ENCODE measurements at places on chromosomes 2 and 18.
A peak's percentile ranks its signal among the peaks of the same experiment; 100 is the strongest.

- DNase-seq = no peak
These were observed 38.2 kb downstream of the FHOD3 start for GRCh38 chr18:36335476-36336279.

GRCh38 chr18:9994701-9995235 lies 81.0 kb downstream of the VAPA start:
- no peak for DNase-seq

DNA sequence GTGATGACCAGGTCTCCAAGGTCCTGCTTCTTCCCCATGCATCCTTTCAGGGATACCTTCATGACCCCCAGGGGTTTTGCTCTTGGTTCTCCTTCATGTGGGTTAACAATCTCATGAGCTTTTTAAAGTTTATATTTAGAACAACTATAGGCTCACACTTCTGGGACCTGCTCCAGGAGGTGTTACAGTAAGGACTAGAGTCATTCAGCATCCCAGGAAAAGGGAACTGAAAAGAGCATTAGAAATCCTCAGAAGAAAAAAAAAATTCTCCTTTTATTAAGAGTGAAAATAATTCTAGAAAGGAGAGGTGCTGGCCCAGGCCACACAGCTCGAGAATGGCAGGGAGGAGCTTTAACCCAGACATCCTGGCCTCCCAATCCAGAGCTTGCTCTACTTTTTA lies 66.5 kb downstream of the SETBP1 start:
- DNase-seq = no peak

- DNase-seq = no peak
These were observed 529.1 kb downstream of the IRS1 start for GRCh38 chr2:226270285-226271058.

DNA sequence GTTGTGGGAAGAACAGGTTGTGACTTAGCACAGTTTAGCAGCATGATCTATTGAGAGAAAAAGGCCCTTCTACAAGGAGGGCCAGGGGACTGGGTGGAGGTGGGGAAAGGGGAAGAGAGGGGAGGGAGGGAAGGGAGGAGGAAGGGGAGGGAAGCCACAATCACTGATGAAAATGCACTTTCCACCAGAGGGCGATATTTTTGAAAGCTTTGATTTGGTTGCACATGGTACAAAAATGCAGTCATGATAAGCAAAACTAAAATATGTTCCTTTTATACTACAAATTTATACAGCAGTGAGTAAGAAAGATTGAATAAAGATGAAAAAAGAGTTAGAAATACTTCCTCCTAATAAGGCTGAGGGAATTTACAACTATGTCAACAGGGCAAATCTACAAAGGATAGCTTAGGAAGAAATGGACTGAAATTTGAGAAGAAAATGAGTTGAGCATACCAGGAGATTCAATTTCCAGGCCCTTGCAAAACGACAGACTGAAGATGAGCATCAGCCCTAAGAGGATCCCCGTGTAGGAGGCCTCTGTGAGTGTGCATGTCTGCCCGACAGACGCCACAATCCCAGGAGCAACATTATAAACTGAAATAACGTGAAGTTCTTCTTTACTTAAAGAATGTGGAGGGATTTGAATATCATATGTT lies 17.2 kb downstream of the SH3YL1 start:
- peak; percentile 21 for DNase-seq

DNA sequence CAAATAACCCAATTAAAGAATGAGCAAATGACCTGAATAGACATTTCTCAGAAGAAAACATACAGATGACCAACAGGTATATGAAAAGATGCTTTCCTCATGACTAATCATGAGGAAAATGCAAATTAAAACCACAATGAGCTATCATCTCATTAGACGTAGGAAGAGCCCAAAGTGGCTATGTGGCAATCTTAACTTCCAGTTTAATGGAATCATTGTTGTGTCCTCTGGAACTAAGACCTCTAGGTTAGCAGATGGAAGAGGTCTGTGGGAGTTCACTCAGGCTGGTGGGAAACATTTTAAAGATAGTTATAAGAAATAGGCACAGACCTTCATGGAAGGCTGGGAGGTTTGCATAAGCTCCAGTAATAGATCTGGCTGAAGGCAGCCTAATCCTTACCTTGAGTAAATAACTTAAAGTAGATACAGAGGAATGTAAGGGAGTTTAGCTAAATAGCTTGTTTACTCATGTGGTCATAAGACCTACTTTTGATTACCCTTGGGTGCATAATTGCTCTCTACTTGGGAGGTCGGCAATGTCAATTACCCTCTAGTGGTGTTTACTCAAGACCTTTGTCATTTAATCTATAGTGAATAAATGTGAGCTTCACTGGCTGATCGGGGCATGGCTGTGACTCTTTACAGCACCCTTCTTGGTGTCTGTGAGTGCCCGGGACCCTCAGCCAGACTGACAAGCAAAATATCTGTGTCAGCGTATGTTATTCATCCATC lies 119.0 kb downstream of the GULP1 start:
- DNase-seq = no peak

DNA sequence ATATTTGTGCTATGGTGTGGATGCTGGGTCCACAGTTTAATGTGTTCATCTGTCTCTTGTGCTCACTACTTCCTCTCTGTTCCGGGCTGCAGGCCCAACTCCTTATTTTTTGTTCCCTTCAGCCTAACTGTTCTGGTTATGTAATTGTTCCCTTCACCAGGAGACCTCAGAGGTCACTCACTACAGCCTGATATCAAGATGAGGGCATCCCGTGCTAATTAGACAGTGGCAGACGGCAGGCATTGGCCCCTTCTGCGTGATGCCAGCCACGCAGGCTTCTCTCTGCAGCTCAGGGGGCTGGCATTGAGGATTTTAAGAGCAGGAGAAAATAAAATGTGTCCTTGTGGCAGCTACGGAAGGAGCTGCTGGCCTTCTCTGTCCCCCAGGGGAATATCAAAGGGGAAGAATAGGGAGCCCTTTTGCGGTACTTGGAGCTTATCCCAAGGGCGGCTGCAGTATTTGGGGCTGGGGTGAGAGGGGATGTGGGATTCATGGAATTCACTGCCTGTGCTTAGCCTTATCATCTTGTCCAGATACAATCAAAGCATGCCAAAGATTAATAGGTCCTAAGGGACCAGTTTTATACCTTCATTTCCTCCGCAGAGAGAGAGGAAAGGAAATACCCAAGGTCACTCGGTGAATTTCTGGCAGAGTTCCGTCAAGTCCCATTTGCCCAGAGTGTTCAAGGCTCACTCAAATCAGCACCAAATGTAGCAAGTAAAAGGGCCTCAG lies 53.3 kb upstream of the TRIB2 start:
- DNase-seq = peak; percentile 19

DNA sequence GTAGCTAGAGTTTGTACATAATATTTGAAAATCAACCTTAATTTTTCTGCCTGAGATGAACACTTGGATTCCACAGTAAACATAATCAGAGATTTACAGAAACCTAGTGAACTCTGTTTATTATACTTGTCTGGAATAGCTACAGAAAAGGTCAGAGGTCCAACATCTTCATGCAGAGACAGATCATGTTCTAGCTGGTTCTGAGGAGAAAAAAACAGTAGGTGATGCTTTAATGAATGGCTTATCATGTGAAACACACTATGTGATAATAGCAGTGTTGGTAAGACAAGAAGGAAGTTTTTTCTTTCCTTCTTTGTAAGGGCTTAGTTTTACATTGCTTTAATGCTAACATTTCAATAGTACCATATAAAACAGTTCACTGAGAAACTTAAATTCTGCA lies 846.4 kb upstream of the ZEB2 start:
- DNase-seq = no peak

GRCh38 chr2:123614596-123614995 lies 410.5 kb upstream of the CNTNAP5 start:
- DNase-seq = no peak

DNA sequence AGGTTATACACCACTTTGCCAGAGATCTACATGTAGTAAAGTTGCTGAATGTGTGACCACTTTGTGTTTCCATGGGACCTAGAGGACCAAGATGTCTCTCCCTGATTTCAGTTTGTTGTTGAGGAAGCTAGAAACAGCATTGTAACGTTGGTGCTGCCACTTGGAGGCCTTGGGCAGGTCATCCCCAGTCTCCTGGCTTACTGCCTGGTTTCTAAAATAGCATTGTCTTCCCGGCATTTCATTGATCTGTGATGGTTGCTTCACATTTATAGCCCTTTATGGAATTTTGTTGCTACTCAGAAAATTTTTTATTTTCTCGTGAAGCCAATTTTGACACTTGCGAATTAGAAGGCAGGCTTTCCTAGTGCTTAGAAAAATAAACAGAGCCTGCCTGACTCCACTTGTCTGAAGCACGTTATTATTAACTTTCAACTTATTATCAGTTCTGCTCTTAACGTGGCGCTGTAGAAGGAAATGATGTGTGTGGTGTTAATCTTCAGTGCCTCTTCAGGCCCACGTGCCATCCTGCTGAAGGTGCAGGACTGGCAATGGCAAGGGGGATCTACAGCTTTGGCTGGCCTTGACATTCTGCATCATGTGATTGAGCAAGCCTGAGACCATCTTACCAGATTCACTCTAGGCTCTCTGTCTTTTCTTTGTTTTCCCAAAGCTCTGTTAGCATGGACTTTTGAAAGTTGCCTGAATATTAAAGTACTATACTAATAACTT lies 59.9 kb downstream of the INPP4A start:
- peak; percentile 41 for DNase-seq

- DNase-seq = no peak
These were observed 2.4 kb upstream of the KCNF1 start for GRCh38 chr2:10909050-10909995.

GRCh38 chr18:69102959-69103358 lies 297.7 kb upstream of the DOK6 start:
- DNase-seq = no peak

DNA sequence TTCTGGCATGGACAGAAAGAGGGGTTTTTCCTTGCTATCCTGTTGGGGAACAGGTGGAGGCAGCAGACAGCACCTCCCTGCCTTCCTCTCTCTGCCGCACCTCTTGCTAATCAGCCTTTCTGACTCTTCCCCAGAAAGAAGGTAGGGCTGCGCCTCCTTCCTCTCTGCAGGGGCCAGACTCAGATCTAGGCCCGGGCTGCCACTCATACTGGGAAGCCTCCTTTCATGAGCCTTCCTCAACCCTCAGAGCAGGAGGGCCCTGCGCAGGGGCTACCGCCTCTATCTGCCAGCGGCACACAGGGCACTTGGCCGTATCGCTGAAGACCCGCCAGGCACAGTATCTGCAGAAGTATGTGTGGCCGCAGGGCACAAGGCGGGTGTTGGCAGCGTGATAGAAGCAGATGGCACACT lies 7.1 kb downstream of the NEURL3 start:
- no peak for DNase-seq

- DNase-seq = no peak
These were observed 4.5 kb upstream of the ACOXL start for GRCh38 chr2:110727923-110728322.

GRCh38 chr18:3468066-3468705 lies 18.2 kb downstream of the TGIF1 start:
- DNase-seq = no peak

- no peak for DNase-seq
These were observed 81.3 kb upstream of the KYNU start for GRCh38 chr2:142796161-142796560.

DNA sequence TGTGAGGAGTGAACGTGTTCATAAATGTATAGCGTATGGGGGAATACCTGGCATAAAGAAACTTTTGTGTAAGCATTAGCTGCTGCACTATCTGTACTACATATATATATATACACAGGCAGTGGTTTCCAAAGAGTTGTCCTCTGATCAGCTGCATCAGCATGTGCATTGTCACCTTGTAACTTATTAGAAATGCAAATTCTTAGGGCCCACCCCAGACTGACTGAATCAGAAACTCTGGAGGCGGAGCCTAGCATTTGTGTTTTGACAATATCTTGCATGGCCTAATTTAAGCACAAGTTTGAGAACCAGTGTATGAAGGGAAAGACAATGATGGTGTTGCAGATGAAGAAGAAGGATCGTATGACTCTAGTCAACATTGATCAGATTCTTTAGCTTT lies 299.5 kb downstream of the CCDC102B start:
- no peak for DNase-seq

DNA sequence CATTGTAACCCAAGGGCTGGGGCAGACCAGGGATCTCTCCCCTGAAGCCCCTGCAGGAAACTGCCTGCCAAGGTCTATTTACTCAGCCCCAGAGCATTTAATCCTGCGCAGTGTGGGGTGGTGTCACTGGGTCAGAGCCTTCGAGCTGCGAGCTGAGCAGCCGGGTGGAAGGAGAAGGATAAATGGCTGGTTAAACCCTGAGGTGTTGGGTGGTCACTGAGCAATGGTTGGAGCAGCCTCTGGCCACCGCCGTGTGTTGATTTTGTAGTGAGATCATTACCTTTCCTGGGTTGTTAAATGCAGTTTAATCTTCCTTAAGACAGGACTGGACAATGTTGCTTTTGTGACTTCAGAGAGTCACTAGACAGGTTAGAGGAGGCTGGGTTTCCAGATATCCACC lies 98.1 kb downstream of the SETBP1 start:
- DNase-seq = no peak

DNA sequence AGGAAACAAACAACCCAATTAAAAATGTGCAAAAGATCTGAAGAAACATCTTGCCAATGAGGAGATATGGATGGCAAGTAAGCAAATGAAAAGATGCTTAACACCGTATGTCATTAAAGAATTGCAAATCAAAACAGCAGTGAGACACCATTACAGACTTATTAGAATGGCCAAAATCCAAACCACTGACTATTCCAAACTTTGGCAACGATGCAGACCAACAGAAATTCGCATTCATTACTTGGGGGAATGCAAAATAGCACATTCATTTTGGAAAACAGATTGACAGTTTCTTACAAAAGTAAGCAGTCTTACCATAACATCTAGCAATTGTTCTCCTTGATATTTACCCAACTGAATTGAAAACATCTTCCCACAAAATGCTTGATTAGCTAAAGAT lies 1118.7 kb downstream of the SUCLG1 start:
- no peak for DNase-seq

DNA sequence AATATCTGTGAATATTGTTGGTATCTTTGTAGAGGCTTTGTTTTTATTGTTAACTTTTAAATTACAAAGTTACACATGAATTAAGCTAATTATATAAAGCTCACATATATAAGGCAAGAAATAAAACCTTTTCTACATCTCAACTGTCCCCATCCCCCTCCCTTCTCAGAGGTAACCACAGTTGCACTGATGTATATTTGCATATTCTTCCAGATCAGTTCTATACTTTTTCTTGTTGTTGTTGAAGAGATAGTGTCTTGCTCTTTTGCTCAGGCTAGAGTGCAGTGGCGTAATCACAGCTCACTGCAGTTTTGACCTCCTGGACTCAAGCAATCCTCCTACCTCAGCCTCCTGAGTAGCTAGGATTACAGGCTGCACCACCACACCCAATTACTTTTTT lies 36.0 kb upstream of the CDC42EP3 start:
- DNase-seq = no peak

All from testis (tissue), 5 donors.